Kidney glomerular epithelial cell (primary cell): ENCODE measurements at places on chromosomes 12 and 14.

- peak; percentile 49 for DNase-seq
Measured at GRCh38 chr14:78848234-78848820, 678.2 kb downstream of the NRXN3 start.

- DNase-seq = peak; percentile 32
Measured at GRCh38 chr12:48988030-48988649, 10.0 kb downstream of the WNT1 start.

- no peak for DNase-seq
Measured at GRCh38 chr14:85333841-85334240, 196.1 kb upstream of the FLRT2 start.

DNA sequence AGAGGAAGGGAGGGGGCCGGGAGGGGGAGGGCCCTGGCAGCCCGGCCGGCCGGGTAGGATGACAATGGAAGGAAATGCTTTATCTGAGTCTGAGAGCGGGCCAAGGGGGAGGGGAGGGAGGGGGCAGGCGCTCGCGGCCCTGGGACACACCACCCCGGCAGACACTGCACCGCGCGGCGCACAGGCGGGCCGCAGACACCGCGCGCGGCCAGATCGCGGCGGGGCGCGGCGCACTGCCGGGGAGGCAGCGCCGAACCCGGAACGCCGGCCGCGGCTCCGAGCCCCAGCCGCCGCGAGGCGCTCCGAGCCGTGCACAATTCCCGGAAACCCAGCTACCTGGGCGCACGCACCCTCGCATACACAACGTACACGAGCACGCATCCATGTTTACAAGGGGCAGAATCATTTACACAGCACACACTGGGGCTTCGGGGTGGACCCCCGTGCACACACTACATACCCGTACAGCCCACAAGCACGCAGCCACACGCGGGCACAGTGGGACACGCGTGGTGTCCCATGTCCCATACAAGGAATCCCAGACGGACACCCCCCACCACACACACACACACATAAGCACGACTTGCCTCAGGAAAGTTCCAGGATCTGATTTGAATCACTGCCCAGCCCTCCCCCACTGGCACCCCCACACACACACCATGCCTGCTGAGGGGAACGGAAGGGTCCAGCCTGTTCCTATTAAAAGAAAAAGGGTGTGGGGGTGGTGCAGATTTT lies at the start of gene HDAC7:
HDAC7 (minus strand) TSS at position 8 of the 735 bp plus-strand sequence. CDS start 118 bp downstream, outside the sequence.
- DNase-seq = peak; percentile 64

DNA sequence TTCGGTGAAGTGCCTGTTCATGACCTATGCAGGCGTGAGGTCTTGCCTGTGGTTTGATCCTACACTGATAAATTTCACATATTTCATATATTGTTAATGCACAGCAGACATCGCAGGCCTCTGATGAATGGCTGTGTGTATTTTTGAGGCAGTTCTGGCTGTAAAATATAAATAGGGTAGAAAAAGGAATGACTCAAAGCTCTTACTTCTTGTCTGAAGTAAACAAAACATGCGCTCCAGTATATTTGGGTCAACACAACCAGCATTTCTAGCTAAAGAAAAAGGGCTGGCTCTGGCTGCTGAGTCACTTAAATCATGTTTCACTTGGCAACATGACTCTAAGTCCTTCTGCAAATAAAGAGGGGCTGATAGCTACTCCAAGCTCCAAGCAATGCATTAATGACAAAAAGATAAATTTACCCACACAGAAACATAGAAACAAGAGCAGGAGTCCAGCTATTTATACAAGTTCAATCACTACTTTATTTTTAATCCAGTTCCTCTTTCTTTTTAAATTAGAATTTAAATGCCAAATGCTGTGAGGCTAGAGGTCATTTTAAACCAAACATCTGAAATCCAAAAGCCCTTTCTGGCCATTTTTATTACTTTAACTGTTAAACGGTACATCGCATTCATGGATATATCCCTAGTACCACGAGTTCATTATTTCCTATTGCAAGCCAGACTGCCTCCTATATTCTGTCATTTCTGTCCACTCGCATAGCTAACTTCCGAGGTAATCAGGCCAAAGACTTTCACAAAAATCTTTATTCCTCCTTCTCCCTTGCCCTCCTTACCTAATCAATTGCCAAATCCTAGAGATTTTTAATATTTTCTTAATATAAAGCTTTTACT lies 54.3 kb upstream of the TMCC3 start:
- DNase-seq = peak; percentile 20

DNA sequence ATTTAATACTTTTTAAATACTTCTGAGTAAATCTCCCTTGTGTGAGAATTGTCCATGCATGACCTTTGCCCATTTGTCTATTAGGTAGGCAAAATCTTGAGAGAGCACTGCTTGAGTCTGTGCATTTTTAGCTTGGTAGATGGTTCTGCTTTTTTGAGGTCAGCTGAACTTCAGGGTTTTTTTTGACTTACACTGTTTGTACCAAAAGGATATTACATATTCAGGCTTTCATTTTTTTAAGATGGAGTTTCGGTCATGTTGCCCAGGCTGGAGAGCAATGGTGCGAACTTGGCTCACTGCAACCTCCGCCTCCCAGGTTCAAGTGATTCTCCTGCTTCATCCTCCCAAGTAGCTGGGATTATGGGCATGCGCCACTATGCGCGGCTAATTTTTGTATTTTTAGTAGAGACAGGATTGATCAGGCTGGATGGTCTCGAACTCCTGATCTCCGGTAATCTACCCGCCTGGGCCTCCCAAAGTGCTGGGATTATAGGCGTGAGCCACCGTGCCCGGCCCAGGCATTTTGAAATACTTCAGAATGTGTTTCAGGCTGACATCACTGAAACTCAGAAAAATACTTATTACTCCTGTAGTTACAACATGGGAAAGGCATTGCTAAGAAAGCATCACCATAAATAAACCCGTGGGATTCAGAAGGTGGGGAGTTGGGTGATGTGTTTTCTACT lies 11.1 kb downstream of the RASSF3 start:
- DNase-seq = no peak
